ENCODE measurements at places on chromosomes 4 and X.
A peak's percentile ranks its signal among the peaks of the same experiment; 100 is the strongest.

GRCh38 chrX:136028383-136028984 is 43.2 kb downstream of the SLC9A6 start:
- no peak for DNase-seq

- no peak for DNase-seq
These were observed 299.0 kb downstream of the RAPGEF2 start for GRCh38 chr4:159401791-159402380.

- DNase-seq = no peak
These were observed 108.4 kb upstream of the LRPAP1 start for GRCh38 chr4:3640587-3640962.

DNA sequence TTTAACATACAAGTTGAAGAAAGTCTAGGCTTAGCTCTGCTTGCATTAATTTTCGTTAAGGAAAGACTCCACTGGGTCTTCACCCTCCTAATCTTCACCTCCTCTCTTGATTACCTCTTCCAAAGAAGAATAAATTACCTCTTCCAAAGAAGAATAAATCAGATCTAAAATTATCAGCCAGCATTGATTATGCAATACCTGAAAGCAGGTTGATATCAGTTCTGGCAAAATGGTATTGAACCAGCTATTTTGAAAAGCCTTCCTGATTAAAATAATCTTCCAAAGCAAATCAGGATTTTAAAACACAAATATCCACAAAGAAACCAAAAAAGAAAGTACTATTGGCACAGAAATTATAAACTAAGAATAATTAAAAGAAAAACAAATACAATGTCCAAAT is 36.9 kb downstream of the CDKL2 start:
- no peak for DNase-seq

- no peak for DNase-seq
These were observed 456 bp downstream of the PPARGC1A start for GRCh38 chr4:23889391-23889790.

- no peak for DNase-seq
These were observed 148.7 kb downstream of the FSTL5 start for GRCh38 chr4:162015090-162015489.

DNA sequence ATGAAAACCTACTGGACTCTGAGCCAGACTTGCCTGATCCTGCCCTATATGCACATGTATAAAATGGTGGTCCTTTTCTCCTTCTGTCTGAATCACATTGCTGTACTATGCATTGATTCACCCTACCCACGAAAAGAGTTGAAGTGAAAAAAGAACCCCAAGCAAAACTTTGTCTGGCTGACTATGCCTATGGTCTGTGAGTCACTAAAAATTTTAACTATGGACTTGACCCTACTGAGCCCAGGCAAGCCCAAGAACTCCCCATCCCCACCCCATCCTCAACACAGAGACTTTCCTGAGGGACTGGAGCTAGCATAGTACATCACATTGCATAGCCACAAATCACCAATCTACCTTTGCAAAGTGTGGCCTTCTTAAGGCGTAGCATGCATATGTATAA is 116.6 kb upstream of the TENM3 start:
- DNase-seq = no peak

DNA sequence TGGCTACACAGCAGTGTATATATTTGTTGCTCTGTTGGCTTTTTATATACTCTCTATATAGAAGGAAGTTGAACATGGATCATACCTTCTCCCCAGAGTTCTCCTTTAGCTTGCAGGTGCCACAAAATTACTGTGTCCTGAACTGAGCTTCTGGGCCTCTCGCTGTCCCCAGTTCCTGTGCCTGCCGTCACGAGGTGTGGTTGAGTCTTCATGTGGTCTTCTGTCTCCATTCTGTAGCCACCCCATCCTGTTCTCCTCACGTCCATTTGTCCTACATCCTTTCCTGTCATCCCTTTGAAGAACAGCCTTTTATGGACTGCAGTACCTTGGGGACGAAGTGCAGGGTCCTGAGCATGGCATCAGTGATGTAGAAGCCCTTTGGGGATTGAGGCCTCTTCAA is 14.5 kb downstream of the TMEM131L start:
- DNase-seq = no peak

GRCh38 chr4:134465417-134465816 is 263.8 kb upstream of the PABPC4L start:
- no peak for DNase-seq

DNA sequence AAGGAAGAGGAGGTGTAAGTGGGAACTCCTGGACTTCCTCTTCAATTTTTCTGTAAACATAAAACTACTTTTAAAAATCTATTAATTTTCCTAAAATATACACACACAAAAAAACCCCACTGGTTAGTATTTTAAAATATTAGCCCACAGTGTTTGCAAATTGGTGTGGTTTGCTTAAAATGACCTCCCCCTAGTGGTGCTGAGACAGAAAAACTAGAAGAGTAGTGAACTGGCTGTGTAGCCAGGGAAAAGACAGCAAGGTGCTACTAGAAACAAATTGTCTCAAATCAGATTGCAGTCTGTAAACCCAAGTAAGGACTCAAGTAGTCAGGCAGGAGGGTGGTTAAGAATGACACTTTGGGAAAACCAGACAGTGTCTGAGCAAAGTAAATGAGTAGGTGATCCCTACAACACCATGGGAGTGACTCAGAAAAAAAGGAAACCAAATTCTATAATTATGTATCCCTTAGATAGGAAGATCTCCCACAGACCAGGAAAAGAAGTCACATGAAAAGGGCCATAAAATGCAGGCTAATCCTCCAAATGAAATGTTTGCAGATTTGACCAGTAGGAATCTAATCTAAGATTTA is 26.0 kb downstream of the AMTN start:
- no peak for DNase-seq

GRCh38 chrX:65740909-65741308 is 73.5 kb downstream of the MSN start:
- no peak for DNase-seq

DNA sequence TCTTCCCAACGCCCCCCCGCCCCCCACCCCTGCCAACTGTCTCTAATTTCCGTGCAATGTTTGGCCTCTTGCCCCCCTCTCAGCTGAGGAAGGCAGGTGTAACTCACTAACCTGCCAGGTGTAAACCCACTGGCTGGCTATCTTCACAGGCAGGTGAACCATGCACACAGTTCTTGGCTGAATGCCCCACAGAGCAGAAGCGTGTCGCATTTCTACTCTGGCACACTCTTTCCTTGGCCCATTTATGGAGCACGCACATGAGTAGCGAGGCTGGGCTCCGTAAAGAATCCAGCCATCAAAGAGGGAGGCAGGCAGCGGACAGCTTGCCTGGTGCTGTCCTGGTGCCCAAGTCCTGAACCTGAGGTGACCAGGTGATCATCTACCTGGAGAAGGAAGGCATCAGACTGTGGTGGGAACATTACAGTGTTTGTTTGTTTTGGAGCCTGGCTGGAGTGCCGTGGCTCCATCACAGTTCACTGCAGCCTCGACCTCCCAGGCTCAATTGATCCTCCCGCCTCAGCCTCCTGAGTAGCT is 39.2 kb upstream of the CRMP1 start:
- DNase-seq = no peak

DNA sequence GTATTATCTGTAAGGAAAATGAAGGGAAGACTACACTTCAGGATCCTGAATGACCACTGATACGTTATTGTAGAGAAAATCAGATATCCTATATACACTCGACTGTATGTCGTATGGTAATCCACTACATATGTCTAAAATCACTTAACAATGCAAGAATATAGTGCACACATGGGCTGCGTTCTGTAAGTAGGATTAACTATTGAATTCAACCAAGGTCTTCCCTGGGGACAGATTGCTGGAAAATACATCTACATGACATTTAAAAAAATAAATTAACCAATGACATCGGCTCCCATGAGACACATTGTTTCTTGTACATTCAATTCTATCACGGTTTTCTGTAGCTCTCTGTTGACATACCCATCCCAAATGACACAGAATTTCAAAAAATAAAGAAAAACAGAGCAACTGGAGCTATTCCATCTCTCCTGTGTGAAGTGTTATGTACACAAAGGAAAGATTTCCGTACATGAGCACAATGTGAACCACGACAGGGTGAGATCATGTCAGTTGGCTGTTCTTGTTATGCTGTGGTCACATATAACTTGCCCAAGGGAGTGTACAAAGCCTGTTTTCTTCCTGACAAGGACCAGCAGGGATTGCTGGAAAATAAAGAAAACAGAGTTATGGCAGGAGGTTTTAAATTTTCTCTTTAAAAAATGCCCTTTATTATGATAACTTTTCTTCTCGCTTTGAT is 6.1 kb downstream of the ENOX2 start:
- no peak for DNase-seq

DNA sequence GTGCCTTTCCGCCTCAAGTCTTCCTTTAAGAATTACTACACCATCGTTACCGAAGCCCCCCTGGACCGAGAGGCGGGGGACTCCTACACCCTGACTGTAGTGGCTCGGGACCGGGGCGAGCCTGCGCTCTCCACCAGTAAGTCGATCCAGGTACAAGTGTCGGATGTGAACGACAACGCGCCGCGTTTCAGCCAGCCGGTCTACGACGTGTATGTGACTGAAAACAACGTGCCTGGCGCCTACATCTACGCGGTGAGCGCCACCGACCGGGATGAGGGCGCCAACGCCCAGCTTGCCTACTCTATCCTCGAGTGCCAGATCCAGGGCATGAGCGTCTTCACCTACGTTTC is 2.2 kb downstream of the PCDH10 start:
- DNase-seq = peak; percentile 60

DNA sequence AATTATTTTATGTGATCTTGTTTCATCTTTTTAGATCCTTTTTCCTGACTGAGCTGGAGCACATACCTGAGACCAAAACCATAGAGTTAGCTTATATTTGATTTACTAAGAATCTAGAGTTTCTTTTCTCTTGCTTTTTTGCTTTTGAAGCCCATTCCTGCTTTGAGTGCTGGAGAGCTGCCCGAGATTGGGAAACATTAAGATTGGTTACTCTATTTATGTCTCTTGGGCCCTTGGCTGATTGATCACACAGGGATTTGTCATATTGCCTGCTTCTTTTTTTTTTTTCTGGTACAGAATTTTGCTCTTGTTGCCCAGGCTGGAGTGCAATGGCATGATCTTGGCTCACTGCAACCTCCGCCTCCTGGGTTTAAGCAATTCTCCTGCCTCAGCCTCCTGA is 73.9 kb downstream of the REPS2 start:
- DNase-seq = no peak

- DNase-seq = no peak
These were observed 805.9 kb upstream of the GRID2 start for GRCh38 chr4:91497892-91498291.

DNA sequence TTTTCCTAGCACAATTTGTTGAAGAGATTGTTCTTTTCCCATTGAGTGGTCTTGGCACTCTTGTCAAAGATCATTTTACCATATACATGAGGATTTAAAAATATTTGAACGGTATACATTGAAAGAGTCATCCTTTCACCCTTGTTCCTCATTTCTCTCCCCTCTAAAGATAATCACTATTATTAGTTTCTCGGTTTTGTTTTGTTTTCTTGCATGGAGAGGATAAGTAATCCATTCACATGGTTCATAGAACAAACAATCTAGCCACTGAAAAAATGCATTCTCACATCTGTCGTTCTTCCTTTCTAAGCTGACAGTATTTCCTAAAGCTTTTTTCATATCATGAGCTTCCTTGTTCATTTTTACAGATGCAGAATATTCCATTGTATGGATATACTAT is 39.2 kb upstream of the MSMO1 start:
- no peak for DNase-seq

GRCh38 chr4:95388911-95389310 is 159.9 kb downstream of the UNC5C start:
- no peak for DNase-seq

- DNase-seq = no peak
These were observed 47.5 kb downstream of the PKD2 start for GRCh38 chr4:88054901-88055300.

DNA sequence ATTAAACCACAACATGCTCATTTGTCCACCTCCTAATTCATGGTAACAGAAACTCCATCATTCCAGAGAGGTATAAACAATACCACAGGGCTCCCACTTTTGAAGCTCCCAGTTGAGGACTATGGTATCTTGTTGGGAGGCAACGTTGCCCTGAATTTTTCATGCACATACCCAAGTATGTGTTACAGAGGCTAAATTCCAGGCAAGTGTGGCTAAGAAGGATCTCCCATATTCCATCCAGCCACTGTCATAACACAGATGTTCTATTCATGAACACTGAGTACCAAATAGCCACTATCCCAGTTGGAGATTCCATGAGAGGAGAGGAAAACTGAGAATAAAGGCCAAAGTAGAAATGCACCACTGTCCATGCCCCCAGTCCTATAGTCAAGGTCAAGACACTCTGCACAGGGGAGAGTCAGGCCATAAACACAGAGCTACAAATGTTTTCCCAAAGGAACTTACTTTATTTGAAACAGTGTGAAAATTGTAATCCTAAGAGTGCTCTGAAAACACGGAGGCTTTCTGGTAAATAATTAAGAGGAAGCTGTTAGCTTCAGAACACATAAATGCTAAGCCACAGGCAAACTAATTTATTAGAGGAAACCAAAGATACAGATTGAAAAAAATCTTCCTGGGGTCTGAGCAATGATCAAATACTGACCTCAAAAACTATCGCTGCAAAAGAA is 42.4 kb upstream of the TMPRSS11B start:
- DNase-seq = no peak

- no peak for DNase-seq
These were observed 74.0 kb upstream of the KLF3 start for GRCh38 chr4:38590046-38590445.

- DNase-seq = no peak
These were observed 89.7 kb downstream of the SLC10A7 start for GRCh38 chr4:146432065-146432464.

DNA sequence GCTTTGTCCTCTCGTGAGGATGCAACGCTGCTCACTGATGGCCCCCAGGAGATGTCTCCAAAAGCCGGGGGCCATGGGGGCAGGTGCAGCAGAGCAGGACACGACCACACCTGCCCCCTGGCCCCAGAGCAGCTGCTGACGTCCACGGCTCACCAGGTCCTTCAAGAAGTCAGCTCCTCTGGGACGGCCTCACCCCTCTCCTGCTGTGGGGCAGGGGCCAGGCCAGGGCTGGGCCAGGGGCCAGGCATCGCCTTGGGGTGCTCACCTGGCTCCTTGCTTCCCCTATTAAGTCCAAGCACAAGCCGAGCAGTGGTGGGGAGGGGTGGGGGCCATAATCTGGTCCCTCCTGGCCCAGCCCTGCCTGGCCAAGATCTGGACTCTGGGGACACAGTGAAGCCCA is 28.6 kb upstream of the MXD4 start:
- DNase-seq = no peak

GRCh38 chr4:106775636-106776035 is 260.5 kb downstream of the DKK2 start:
- no peak for DNase-seq

- DNase-seq = no peak
These were observed 42.7 kb downstream of the DCAF12L1 start for GRCh38 chrX:126509923-126510322.
